ENCODE measurements at places on chromosomes 3 and 15.

- DNase-seq, result no peak
Observed at GRCh38 chr3:71309886-71310285, 273.6 kb downstream of the FOXP1 start.

- no peak for DNase-seq
Observed at GRCh38 chr3:18061737-18062656, 319.6 kb upstream of the TBC1D5 start.

DNA sequence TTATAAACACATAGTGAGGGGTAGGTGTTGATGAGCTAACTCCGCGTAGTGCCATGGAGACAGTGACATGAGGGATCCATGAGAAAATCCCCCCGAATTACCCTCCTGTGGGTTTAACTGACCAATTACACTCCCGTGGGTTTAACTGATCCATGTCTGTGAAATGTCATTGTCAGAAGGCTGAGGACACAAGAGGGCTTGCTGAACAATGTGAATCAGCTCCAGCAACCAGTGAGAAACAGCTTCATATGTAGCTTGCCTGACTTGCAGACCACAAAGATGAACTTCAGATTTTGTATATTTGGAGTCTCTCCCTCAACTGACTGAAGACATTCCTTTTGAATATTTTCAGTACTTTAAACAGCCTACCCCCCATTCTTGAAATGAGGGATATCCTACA lies 144.9 kb downstream of the FBN1 start:
- no peak for DNase-seq

DNA sequence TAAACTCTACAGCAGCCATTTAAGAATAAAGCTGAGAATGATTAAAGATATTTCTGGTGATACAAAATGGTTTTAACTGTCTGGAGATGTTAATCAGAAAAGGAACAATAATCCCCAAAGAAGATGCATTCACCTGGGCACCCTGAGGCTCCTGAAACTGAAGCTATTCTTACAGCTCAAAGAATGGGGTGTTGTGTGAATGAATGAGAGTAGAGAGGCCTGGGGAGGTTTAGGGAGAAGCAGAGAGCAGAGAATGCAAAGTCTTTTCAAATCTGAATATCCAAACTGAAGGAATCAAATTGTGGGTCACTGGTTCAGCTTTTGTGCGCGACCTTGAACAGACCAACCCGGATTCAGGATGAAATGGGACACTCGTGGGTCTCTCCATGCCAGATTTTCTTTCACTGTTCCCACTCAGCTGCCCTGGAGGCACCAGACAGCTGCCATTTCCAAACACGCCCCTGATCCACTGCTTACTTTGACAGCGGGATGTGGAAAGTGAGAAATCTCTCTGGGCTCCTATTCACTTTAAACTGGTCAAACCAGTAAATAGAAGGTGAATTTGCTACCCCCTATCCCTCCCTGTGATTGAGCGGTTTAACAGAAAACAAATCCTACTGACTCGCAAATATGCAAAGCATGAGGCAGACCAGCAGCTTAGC lies 485.5 kb upstream of the THBS1 start:
- DNase-seq, result no peak

GRCh38 chr3:188321258-188321657 lies 167.3 kb downstream of the LPP start:
- DNase-seq, result no peak

All from CD4-positive, alpha-beta T cell (primary cell).